PC-9 (cell line): ENCODE measurements at places on chromosomes 2 and 18. TPM values are rescaled to one million over a fixed set of nuclear protein-coding genes. Genes with fewer than 3 reads are reported as not detected.

The CFAP53 gene
- total RNA-seq: 1.9 and 2.1 TPM in 2 replicates

The CD207 gene
- not detected in 2 replicates for total RNA-seq

The SSB gene
- total RNA-seq: 53.8 and 71.3 TPM in 2 replicates

The FBXO15 gene
- 2.2 and 3.9 TPM in 2 replicates for total RNA-seq

GRCh38 chr18:67618061-67618460 is 101.5 kb upstream of the DSEL start:
- no peak for DNase-seq

DNA sequence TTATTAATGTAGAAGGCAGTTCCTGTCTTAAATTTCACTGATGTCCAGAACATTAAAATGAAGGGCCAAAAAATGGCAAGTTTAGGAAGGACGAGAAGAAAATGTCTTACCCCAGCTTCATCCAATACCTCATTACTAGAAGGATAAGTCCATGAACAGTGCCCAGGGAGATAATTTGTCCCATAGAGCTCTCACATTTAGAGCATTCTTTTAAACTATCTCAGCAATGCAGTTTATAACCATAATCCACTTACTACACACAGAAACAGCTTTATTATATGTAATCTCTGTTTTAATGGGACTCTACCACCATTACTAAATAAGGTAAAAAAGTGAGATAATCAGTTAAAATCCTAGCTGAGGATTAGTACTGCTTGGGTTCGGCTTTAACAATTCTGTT is 142.5 kb downstream of the PARD3B start:
- DNase-seq: no peak

The MSH2 gene
- 41.7 and 54.2 TPM in 2 replicates for total RNA-seq

- DNase-seq: no peak
Observed at GRCh38 chr2:133146893-133147292, 421.4 kb downstream of the NCKAP5 start.

- no peak for DNase-seq
Observed at GRCh38 chr18:26510337-26510736, 38.0 kb downstream of the KCTD1 start.

GRCh38 chr18:38786906-38787305 is 1221.3 kb upstream of the CELF4 start:
- DNase-seq: no peak

GRCh38 chr18:3046216-3046808 is 33.4 kb upstream of the LPIN2 start:
- DNase-seq: no peak

The CCDC150 gene
- 9.8 and 17.8 TPM in 2 replicates for total RNA-seq

- DNase-seq: no peak
Observed at GRCh38 chr2:227576110-227576509, 22.6 kb upstream of the SCYGR2 start.

DNA sequence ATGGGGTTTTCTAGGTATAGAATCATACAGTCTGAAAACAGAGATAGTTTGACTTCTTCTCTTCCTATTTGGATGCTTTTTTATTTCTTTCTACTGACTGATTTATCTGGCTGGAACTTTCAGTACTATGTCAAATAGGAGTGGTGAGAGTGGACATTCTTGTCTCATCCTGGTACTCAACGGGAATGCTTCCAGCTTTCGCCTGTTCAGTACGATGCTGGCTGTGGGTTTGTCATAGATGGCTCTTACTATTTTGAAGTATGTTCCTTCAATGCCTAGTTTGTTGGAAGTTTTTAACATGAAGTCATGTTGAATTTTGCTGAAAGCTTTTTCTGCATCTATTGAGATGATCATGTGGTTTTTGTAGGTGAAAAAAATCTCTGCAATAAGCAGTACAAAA is 730.4 kb downstream of the PLCL1 start:
- DNase-seq: no peak

The TFCP2L1 gene
- total RNA-seq: 4.6 and 7.0 TPM in 2 replicates

GRCh38 chr2:209671020-209671680 is 100.5 kb upstream of the UNC80 start:
- DNase-seq: no peak
